Amniotic stem cell (primary cell): ENCODE measurements at places on chromosomes 3 and 15.

DNA sequence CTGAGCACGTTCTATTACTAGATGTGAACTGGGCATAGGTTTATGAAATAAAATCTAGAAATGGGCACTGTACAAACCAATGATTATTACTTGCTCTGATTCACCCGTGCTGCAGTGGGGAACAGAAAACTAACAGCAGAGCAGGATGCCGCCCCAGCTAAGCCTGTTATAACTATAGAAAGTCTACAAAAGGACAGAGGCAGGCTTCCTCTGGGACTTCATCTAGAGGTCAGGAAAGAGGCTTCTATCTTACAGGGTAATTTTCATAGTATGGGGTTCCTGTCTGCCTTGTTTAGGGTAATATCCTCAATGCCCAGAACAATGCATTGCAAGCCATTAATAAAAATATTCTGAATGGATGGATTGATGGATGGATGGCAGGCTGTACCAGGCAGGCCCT, 177.0 kb upstream of the TBL1XR1 start:
- no peak for DNase-seq

- DNase-seq = no peak
Measured at GRCh38 chr15:34655326-34655725, 71.9 kb upstream of the GOLGA8B start.

DNA sequence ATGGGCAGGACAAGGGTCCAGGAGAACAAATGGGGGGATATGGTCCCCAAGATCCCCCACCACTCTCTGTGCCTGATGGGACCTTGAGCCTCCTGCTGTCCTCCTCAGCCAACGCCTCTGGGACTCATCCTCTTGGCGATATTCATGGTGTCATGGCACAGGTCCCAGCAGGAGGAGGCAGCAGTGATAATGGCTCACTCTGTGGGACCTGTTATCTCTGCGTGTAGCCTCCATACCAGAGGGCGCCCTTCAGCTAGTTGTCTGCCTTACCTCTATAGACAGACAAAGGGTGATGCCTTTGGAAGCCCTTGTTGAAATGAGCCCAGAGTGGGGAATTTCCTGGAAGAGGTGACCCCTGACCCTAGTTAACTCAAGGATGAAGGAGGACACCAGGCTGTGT, 7.4 kb downstream of the ZBTB47 start:
- DNase-seq = no peak

DNA sequence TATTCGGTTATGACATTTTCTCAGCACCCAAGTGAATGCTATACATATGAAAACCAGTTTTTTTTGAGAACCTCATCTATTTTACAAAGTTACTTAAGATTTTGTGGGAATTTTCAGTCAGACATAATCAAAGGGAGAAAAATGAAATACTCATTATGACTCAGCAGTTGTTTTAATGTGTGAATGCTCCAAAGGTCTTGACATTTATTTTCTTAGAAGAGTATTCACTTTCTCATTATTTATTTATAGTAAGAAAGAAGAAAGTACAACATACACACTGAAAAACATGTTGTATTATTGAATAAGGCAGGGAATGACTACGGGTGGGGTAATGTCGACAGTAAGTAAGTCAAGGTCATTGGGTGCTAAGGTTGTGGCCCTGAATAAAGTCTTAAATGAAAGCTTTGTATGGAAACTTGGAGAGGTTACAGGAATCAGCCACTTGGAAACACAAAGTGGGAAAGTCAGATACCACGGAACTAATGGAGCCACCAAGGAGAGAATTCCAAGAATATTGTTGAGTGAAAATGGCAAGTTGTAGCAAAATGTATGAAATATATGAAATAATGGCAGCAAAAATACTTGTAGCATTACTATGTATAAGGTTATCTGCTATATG, 844.5 kb downstream of the TBL1XR1 start:
- no peak for DNase-seq

DNA sequence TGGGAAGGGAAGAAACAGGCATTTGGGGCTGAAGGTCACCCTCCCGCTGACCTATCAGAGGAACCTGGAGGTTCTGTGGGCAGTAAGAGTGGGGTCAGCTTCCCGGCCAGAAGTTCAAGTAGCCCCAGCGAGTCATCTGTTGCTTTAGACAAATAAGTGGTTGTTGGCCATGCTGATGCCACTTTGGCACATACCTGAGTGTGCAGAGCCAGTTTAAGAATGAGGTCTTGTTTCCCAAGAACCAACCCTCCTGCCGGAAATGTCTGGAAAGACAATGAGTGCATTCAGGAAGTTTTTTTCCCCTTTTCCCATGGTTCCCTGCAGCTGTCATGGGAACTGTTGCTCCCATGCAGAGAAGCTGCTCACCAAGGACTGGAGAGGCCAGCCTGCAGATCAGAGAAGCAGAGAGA, 166.7 kb downstream of the ZNF621 start:
- no peak for DNase-seq

DNA sequence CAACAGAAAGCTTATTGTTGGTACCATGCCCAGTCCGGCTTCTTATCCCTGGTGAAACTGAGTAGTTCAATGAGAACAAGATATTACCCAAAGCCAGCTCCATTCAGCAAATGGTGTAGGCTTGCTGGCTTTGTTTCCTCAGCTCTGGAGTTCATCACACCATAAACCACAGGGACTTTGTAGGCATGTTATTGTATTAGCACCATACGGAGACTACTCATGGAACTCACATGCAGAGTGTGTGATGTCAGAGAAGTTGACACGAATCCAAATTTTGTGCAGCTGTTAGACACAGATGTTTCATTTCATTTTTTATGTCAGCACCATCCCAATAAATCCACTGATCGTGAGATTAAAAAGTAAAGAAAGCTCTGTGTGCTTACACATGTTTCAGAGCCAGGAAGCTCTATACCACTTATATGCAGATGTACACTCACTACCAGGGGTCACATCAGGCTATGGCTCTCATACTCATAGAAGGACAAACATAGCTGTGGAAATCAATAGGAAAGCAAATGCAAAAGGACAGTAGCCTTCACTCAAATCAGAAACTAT, 63.4 kb upstream of the LEKR1 start:
- no peak for DNase-seq

DNA sequence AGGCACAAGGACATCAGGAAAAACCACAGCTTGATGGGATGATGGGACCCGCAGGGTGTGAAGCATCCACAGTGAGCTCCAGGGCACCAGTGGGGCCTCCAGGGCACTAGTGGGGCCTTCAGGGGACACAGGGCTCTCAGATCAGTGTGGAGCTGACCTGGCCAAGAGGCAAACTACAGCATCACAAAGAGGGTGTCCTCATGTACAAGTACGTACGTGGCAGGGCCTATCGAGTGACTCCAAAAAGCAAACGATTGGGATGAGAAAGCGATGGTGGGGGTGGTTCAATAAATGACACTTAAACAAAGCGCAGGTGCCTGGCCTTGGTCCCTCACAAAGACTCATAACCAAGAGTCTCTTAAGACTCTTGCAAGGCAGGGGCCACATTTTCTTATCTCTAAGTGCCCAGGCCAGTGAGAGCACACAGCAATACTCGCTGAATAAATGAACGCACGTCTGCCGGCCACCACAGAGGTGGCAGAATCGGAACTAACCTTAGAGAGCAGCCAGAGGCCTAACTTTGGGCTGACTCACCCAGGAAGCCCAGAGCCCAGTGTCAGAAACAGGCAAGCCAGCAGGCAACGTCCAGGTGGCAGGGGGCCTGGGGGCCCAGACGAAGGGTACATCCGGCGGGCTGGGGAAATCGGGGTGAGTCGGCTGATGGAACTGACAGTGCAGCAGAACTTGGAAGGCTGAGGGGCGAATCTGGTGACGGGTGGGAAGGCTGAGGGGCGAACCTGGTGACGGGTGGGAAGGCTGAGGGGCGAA, 8.7 kb downstream of the PCSK6 start:
- DNase-seq = no peak

DNA sequence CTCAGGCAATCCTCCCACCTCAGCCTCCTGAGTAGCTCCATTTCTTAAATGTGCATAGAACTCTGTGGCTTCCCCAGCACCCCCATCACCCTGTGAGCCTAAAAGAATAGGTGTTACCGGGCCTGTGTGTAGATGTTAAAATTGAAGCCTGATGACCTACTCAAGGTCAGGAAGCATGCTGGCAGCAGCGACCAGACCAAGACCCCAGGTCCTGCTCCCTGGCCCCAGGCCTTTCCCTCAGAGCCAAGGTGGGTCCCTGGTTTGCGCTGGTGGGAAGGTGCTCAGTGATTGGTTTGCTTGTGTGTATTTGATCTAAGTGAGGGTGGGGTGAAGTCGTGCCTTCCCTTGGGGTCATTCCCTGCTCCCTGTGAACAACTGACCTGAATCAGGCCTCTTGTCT, 18.4 kb upstream of the CRABP1 start:
- DNase-seq = no peak

DNA sequence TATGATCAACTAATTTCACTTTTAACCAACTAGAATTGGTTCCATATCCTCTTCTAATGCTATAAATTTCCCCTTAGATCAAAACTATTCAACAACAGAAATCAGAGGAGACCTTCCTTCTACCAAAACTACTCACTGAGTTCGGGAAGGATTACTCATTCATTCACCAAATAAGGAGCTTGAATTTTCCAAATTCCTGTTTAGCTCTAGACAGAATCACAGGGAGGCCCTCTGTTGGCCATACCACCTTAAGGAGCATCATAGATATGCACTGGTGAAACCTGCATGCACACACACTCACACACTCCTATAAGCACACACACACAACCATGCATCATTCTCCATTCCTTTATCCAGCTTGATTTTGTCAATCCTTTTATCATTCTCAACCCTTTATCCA, 49.0 kb downstream of the SUCLG2 start:
- DNase-seq = peak; percentile 45

- DNase-seq = no peak
Measured at GRCh38 chr3:127767126-127767525, 55.2 kb downstream of the MGLL start.

GRCh38 chr15:71747128-71748083, 62.9 kb upstream of the NR2E3 start:
- DNase-seq = peak; percentile 4

GRCh38 chr3:115903843-115904242, 280.5 kb downstream of the GAP43 start:
- no peak for DNase-seq

GRCh38 chr15:80679804-80680175, 15.3 kb upstream of the ABHD17C start:
- DNase-seq = no peak

- DNase-seq = no peak
Measured at GRCh38 chr3:135490219-135490915, 475.2 kb upstream of the PPP2R3A start.

GRCh38 chr3:63240381-63240902, 37.7 kb upstream of the SYNPR start:
- no peak for DNase-seq

DNA sequence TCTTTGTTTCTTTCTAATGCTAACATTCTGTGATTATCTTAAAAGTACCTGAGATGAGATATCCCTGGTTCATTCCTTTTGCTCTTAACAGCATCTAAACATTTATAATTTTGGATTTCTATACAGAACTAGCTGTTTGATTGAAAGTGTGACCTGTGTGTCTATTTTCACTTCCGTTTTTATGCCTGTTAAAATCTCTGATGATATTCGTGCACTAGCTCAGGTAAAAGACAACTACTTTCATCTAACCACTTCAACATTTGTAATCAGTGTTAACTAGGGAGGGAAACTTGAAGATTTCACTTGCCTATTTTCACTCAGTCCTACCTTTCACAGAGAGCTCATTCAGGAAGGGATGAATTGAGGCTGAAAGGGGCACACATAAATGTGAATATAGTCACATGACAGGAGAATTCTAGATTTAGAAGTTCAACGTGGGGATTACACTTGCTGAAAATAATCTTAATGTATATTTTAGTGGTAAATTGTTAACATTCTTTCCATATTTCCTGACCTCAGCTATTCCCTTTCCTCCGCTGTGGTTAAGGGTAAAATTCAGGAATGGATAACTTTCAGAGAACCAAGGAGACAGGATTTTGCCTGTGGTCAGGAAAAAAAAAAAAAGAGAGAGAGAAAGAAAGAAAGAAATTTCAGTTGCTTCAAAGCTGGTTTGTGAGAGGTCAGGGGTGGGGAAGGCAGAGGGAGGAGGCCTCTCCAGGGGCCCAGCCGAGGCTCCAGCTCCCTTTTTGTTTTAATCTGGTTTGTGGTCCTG, 159.8 kb upstream of the TSC22D2 start:
- DNase-seq = no peak

DNA sequence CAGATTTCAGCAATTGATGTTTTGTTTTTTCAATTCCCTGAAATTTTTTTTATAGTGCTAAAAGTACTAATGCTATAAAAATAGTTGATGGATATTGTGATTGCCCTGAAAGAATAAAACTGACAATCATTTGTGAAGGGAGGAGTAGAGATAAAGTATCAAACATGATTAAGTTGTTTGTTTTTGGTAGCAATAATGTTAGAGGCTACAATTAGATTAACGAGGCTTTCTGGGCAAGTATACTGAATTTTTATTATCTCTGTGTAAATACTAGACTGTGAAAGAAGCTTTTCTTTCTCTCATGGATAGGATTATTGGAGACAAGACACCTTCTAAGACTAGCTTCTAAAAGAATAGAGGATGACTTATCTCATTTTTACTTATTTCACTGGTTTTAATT, 15.6 kb downstream of the NR1D2 start:
- no peak for DNase-seq

GRCh38 chr15:93506646-93507045, 417.6 kb upstream of the RGMA start:
- DNase-seq = no peak

- no peak for DNase-seq
Measured at GRCh38 chr3:60764870-60765269, 486.4 kb downstream of the FHIT start.
